Liver (tissue), 10 donors: ENCODE measurements at places on chromosomes 2 and 18.

DNA sequence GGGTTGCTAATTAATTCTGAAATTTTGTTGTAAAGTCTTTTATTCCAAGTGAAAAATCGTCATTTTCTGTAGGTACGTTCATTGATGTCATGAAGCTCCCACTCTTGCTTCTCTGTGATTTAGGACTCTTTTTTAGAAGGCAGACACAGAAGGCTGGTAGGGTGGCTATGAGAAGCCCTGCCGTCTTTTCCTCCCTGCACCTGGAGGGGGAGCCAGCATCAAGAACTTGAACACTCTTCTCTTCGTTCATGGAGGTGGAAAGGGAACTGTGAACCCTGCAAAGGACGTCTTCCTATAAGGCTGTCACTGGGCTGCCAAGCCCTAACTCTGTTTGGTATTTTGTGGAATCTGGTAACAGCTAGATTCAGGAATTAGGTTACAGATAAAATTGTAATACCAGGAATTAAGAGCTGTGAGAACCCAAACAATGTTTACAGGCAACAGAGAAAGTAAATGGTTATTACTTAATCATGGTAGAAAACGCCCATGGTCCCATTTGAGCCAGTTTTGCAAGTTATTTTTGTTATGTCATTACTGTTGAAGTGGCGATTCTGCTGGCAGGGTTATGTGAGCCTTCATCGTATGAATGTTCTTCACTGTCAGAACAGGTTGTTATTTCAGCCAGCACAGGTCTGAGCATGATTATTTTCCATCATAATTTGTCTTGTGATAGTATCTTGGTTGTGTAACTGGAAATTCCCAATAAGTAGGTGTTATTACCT, 112.2 kb downstream of the OSBPL6 start:
- no peak overlapping the region for H3K4me3 ChIP-seq
- no peaks in the 10 kb centered on the region for H3K27me3 ChIP-seq
- H3K27ac ChIP-seq: no peak overlapping the region
- H3K4me1 ChIP-seq: no peaks in the 10 kb centered on the region

DNA sequence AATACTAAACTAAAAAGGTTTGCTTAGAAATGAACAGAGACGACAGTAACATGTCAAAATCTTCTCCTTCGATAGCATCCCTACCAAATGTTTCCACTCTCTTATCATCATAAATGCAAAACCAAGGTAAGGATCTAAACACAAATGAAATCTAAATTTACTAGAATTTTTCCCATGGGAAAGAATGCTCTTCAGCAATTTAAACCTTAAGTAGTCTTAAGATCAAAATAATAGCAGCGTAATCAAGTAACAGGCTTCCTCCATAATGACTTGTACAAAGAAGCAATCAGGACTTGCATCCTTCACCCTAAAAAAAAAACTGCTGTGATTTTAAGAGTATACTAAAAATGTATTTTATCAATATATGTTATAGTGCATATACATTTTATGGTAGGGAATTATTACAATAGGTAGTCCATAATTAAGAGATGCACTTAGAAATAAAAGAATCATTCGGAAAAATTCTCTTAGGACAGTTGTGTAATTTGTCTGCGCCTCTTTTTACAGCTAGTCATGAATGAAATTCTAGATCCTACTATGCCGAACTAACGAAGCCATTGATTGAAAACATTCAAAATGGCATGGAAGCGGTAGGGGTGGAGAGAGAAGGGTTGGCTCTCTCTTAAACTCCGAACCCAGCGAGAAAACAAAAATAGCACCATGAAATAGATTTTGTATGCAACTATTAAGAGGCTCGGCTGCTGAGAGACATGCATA, 1.3 kb downstream of the PGAP1 start:
- no peak overlapping the region for H3K27ac ChIP-seq
- no peaks in the 10 kb centered on the region for H3K27me3 ChIP-seq
- DNase-seq: no peak
- H3K4me3 ChIP-seq: peak overlapping the region; percentile 99
- no peaks in the 10 kb centered on the region for H3K36me3 ChIP-seq

DNA sequence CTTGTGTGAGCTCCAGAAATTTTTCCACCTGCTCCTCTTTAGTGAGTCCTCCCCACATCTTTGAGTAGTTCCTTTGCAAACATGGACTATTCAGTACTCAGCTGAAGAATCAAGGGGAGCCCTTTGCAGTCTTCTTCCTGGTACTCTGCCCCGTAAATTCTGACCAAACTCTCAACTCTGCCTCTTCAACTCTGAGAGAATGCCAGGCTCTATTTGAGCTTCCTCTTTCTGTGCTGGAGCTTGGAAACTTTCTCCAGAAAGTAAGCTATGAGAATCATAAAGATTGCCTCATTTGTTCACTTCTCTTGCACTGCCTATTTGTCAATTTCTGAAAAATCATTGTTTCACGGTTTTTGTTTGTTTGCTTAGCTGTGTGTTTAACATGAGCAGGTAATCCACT, 7.4 kb upstream of the STAT4 start:
- no peaks in the 10 kb centered on the region for H3K36me3 ChIP-seq
- H3K4me1 ChIP-seq: no peaks in the 10 kb centered on the region
- H3K27me3 ChIP-seq: no peaks in the 10 kb centered on the region
- H3K27ac ChIP-seq: no peak overlapping the region

DNA sequence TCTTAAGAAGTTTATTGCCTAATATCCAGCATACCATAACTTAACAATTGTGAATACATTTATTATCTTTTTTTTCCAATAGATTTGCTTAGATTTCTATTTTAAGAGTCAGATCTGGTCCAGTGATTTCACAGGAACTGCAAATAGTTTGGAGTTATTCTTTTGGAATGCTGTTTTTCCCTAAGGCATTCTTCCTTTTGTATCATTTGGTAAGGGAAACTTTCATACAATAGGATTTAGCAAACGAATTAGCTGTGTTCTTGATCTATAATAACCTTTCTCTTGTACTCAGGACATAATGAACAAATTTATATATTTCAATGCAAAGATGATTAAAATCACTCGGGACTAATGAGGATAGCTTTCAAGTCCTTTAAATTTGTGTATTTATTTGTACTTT, 201.6 kb downstream of the ERBB4 start:
- no peaks in the 10 kb centered on the region for H3K27me3 ChIP-seq
- H3K36me3 ChIP-seq: no peaks in the 10 kb centered on the region
- H3K4me3 ChIP-seq: no peak overlapping the region
- DNase-seq: no peak
- no peaks in the 10 kb centered on the region for H3K4me1 ChIP-seq
- H3K27ac ChIP-seq: no peak overlapping the region

GRCh38 chr2:241198381-241199279, 10.2 kb downstream of the ANO7 start:
- H3K4me3 ChIP-seq: no peak overlapping the region
- H3K27me3 ChIP-seq: no peaks in the 10 kb centered on the region
- no peak overlapping the region for H3K27ac ChIP-seq
- no peak for DNase-seq
- no peaks in the 10 kb centered on the region for H3K4me1 ChIP-seq
- no peaks in the 10 kb centered on the region for H3K36me3 ChIP-seq

DNA sequence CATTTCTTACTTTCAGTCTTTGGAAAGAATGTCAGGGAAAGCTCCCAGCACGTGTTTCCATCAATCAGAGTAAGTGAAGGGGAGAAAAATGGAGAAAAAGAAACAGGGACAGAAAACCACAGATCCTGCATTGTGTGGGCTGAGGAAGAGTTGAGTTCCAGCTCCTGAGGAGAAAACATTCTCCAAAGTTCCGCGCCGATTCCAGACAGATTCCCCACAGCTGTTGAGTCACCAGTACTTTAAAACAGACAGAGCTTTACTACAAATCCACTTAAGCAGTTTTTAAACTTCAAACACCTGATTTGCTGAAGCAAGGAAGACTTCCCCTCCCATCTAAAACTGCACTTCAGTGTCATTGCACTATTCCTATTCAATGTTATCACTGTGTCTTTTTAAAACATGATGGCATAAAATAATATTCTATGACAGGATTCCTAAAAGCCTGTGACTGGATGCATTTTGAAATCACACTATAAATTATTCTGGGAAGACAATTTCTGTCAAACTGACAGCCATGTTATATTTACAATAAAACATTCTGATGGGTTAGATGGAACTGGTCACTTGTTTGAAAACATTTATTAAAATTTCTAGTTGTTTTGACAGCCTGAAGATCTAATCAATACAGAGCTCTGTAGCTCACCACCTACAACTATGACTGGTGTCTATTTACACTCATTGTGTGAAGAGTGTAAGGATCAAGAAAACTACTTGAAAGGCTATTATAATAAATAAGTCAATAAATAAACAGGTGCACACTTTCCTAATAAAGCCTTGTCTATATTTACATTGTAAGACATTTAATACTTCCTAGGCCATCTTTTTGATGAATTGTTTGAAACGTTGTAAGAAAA, 40.9 kb downstream of the TCF4 start:
- H3K36me3 ChIP-seq: no peaks in the 10 kb centered on the region
- no peak overlapping the region for H3K27ac ChIP-seq
- no peak for DNase-seq
- H3K4me1 ChIP-seq: no peaks in the 10 kb centered on the region
- no peaks in the 10 kb centered on the region for H3K27me3 ChIP-seq
- no peak overlapping the region for H3K4me3 ChIP-seq

- H3K4me1 ChIP-seq: no peaks in the 10 kb centered on the region
- no peaks in the 10 kb centered on the region for H3K36me3 ChIP-seq
- no peaks in the 10 kb centered on the region for H3K27me3 ChIP-seq
- no peak for DNase-seq
- H3K27ac ChIP-seq: no peak overlapping the region
These were observed 41.7 kb downstream of the FRZB start for GRCh38 chr2:182824767-182825158.

DNA sequence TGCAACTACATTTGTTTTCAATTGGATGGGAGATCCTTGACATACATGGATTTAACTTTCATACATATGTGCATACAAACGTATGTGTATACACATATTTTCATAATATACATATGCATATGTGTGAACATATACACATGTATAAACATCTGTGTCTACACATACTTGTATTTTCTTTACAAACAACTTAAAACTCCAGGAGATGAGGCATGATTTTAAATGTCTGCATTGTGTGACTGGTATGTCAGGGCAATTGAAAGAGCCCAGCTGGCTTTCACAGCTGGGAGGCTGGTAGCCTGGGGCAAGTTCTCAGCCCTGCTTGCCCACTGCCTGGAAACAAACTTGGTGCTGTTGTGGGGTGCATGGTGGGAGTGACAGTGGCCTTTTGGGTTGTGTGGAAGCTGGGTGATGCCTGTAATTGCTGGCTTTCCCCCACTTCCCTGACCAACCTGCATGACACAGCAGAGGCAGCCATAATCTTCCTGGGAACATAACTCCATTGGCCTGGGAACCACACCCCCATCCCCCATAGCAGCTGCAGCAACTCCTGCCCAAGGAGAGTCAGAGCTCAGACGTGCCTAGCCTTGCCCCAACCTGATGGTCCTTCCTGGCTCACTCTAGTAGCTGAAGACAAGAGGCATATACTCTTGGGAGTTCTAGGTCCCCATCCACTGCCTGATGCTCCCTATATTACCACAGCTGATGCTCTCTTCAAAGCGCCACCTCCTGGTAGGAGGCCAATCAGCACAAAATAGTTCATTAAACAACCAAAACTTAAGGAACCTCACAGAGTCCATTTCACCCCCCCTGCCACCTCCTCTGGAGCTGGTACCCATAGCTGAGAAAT, 158.3 kb downstream of the CERS6 start:
- H3K36me3 ChIP-seq: no peaks in the 10 kb centered on the region
- no peak for DNase-seq
- no peak overlapping the region for H3K27ac ChIP-seq
- no peak overlapping the region for H3K4me3 ChIP-seq

GRCh38 chr18:9011431-9011830, 91.1 kb upstream of the NDUFV2 start:
- no peaks in the 10 kb centered on the region for H3K4me1 ChIP-seq
- H3K4me3 ChIP-seq: no peak overlapping the region
- H3K27ac ChIP-seq: no peak overlapping the region
- H3K36me3 ChIP-seq: no peaks in the 10 kb centered on the region
- no peak for DNase-seq
- no peaks in the 10 kb centered on the region for H3K27me3 ChIP-seq

DNA sequence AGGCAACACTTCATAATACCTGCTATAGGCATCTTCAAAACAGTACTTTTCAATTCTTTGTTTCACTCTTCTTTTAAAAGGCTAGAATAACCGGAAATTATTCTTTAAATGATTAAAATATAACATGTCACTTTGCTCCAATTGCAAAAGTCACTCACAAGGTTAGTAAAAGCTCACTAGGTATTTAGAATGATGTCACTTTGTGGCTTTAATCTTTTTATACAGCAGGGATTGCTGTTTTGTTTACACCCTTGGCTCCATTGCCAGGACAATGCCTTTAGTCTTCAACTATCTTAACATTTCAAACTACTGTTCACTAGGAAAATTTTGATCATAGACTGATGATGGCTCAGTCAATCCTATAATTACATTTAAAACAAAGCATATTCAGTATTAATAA, 157.1 kb downstream of the BAZ2B start:
- no peaks in the 10 kb centered on the region for H3K4me1 ChIP-seq
- no peaks in the 10 kb centered on the region for H3K27me3 ChIP-seq
- H3K4me3 ChIP-seq: no peak overlapping the region
- no peaks in the 10 kb centered on the region for H3K36me3 ChIP-seq
- DNase-seq: no peak
- no peak overlapping the region for H3K27ac ChIP-seq

GRCh38 chr2:218999881-219000568, 6.8 kb upstream of the CRYBA2 start:
- H3K36me3 ChIP-seq: no peaks in the 10 kb centered on the region
- peaks cover 49% of the 10 kb centered on the region for H3K4me1 ChIP-seq
- no peak overlapping the region for H3K4me3 ChIP-seq
- no peak for DNase-seq

- no peaks in the 10 kb centered on the region for H3K4me1 ChIP-seq
- H3K36me3 ChIP-seq: no peaks in the 10 kb centered on the region
- no peaks in the 10 kb centered on the region for H3K27me3 ChIP-seq
- no peak overlapping the region for H3K27ac ChIP-seq
These were observed 214.5 kb upstream of the SALL3 start for GRCh38 chr18:78765142-78765541.

DNA sequence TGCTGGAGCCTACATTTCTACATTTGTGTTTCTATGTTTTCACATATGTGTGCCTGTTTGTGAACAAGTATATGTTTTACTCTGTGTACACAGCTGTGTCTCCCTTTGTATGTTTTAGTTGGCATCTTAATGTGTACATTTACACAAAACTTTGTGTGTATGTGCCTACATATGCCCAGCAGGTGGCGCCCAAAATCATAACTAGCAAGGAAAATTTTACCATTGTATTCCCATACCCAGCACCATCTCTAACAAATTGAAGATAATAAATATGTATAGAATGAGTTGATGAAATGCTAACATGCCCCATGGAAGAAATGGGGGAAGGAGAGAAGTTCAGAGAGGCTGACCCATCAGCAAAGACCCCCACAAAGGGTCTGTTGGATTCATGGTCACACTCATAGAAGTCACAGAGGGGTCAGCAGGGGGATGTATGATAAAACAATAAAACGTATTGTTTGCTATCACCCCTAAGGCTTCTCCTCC, 48.1 kb downstream of the PKDCC start:
- peak; percentile 76 for DNase-seq
- no peak overlapping the region for H3K4me3 ChIP-seq
- no peak overlapping the region for H3K27ac ChIP-seq
- no peaks in the 10 kb centered on the region for H3K36me3 ChIP-seq
- peaks cover 37% of the 10 kb centered on the region for H3K4me1 ChIP-seq

- H3K36me3 ChIP-seq: no peaks in the 10 kb centered on the region
- no peaks in the 10 kb centered on the region for H3K27me3 ChIP-seq
- no peaks in the 10 kb centered on the region for H3K4me1 ChIP-seq
- DNase-seq: no peak
- H3K4me3 ChIP-seq: no peak overlapping the region
These were observed 36.2 kb upstream of the TMEFF2 start for GRCh38 chr2:192230889-192231453.
